ENCODE measurements at places on chromosomes 3 and 15.
A peak's percentile ranks its signal among the peaks of the same experiment; 100 is the strongest.

GRCh38 chr3:1828519-1828918 is 270.1 kb upstream of the CNTN4 start:
- DNase-seq: no peak

- DNase-seq: peak; percentile 28
Observed at GRCh38 chr3:113088616-113089015, 97.8 kb downstream of the GTPBP8 start.

DNA sequence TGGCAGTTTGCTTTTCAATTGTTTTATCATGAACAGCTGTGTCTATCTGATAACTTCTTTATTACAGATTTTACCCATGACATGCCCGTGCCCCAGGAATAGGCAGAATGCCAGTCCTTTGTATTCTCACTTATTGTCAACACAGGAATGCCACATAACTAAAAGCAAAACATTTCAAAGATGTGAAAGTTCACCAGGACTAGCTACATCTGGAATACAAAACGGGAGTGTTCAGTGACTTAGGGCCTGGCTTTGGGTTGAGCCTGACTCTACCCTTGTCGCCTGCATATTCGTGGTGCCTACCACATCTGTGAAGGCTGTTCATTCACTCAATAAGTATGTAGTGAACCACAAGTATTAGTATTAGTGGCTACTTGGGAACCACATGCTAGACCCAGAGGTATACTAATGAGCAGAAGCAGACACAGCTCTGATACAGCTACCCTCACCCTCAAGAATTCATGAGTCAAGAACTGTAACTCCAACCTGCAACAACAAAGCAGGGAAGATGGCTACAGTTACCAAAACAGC is 2.9 kb downstream of the TNFSF10 start:
- peak; percentile 74 for DNase-seq

GRCh38 chr3:42752961-42753360 is 20.1 kb downstream of the CCDC13 start:
- no peak for DNase-seq

DNA sequence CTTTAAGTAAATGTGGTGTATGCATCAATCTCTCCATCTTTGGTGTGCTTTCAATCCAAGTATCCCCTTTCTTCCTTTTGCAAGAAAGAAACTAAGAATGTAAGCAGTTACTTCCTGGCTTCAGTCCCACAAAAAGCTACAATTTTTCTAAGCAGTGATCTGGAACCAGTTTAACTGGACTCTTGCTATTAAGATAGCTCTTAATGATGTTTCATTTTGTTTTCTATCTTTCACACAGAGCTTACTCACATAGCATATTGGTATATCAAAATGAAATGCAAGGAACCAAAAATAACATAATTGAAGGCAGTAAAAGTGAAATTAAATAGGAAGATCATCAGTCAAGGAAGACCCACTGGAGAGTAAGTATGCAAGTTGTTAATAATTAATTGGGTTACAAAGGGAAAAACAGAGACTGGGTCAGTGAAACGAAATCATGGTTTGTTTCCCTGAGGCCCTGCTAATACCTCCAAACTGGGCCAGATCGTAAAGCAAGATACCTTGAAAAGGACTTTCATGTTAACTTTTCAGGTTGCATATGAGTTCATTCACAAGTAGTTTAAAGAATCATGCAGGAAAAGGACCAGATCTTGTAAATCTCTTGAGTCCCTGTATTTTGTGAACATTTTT is 41.9 kb downstream of the GPR160 start:
- DNase-seq: peak; percentile 14

GRCh38 chr15:49901321-49901720 is 217.7 kb downstream of the ATP8B4 start:
- no peak for DNase-seq

DNA sequence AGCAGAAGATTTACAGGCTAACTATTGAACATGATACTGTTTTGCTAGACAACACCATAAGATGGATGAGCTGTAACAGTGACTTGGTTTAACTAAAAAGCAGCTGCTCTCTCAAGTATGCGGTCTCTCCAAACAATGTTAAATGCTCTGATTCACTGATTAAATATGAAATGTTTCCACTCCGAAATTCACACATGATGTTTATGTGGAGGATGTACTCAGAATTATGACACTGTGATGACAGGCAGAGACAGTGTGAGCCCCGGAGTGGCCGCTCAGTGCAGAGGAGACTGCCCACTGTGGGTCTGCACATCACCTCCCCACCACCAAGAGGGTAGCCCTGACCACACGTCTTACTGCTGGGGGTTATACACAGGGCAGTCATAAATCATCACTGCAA is 83.9 kb upstream of the MEX3B start:
- DNase-seq: peak; percentile 96

DNA sequence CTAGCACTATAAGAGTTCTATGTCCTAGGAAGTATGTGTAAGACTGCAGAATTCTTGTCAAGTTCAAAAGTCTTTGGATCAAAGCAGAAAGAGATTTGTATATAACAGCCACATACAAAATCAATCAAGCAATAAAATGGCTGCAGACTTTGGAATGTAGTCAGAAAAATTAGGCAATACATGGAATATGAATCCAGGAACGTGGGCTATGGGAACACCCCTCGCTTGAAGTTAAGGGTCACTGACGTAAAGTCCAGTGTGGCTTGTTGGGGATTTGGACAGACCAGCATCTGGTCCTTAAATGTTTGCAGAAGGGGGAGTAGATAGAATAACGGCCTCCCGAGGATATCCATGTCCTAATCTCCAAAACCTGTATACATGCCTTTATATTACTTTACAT is 178.6 kb downstream of the ADAMTS9 start:
- DNase-seq: no peak

- DNase-seq: peak; percentile 42
Observed at GRCh38 chr3:41684797-41685735, 276.8 kb downstream of the ULK4 start.

GRCh38 chr3:9135930-9136525 is 113.4 kb downstream of the SRGAP3 start:
- no peak for DNase-seq

GRCh38 chr3:195916291-195916690 is 7.9 kb upstream of the TNK2 start:
- no peak for DNase-seq

DNA sequence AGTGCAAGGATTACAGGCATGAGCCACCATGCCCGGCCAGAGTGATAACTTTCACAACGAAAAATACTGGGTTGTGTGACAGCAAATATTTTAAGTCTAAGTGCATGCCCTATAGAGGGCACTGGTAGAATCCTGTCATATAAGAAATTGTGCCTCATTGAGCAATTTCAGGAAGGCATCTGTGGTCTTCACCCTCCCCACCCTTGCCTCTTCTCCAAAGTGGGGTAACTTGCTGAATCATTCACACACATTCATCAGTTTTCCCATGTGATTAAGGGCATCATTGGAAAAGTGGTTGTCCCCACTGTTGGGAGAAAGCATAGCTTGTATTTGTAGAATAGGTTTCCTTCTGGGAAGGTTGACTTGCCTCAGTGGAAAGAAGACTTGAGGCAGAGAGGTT is 9.2 kb downstream of the MITF start:
- no peak for DNase-seq
